ENCODE measurements at places on chromosomes 7 and 10. TPM values are rescaled to one million over a fixed set of nuclear protein-coding genes. Genes with fewer than 3 reads are reported as not detected.
A peak's percentile ranks its signal among the peaks of the same experiment; 100 is the strongest.

DNA sequence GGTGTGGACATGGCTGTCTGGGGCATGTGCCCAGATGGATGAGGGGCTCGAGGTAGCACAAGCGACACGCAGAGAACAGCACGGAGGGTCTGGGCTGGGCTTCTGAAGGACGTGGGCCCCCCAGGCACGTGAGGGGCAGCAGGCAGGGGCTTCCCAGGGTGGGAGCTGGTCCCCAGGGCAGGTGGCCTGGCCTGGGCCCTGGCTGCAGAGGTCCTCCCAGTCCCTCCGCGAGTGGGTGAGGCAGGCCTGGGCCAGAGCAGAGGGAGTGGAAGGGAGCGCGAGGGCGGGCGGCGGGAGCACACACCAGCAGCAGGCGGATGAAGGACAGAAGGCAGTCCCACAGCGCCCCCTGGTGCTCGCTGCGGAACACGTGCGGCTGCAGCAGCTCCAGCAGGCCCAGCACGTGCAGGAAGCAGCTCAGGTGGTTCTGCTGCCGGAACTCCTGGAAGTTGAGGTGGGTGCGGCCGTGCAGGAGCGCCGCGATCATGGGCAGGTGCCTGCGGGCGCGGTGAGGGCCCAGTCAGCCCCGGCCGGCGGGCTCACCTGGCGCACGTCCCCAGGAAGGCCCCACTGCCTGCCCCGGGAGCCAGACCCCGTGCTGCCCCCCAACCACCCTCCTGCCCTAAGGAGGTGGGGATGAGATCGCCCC, 14.7 kb upstream of the MICALL2 start:
- peak; percentile 92 for DNase-seq

DNA sequence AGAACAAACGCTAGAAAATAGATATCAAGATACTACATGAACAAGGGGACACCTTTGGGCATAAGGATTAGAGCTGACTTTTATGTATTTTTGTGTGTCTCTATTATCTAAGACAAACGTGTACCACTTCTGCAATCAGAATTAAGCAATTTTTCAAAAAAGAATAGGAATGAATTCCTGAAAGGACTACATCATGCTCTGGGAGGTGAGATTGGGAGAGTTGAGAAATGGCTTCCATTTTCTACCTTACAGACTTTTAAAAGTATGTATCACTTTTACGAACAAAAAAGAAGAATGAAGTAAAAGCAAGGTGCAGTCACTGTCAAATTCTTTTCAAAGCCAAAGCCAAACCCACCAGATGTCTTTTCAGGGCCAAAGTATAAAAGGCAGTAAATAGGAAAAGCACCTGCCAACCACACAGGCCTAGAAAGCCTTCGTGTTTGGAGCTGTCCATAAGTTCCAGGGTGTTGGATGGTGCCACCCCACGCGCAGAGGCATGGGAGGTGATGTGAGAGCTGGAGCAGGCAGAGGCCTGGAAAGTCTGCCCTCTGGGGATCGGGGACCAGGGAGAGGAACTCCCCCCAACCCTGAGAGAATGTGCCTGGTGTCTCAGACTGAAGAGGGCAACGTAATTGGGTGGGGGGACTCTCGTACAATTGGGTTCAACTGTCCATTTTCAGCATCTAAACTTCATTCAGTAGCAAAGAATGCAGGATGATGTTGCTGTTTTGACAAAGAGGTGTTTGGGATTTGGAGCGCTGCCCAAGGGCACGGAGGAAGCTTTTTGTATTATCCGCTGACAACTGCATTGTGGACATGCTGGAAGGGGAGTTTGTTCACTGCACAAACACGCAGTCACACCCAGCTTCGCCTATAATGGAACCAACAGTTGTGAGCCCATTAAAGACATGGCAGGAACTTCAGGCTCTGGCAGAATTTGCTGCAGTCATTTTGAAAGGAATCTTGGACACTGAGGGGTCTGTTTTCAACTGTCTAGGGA, 17.6 kb upstream of the CTBP2 start:
- no peak for DNase-seq

DNA sequence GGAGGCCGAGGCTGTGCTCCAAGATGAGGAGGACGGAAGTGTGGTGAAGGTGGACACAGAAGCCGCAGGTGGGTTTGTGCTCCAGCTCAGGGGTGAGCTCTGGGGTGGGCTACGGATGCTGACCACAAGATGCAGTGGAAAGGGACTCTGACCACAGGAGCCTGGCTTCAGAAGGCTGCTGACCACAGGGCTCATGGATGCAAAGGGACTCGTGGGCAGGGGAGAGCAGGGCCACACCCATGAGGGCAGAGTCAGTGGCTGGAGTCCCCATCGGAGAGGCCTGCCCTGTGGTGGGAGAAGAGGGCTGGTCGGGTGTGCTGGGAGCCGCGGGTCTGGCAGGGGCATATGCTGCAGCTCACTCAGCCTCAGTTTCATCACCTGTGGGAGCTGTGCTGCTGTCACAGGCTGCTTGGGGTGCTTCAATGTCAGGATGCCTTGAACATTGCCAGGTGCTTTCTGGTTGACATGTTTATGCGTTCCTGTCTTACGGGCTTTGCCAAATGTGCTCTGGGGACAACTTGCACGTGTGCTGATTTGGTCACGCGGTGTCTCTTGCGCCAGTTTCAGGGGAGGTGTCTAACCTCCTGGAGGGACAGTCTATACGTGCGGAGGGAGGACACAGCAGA, 13.7 kb downstream of the SCART1 start:
- peak; percentile 69 for DNase-seq

GRCh38 chr7:63043657-63044543, 954.7 kb upstream of the ZNF722 start:
- DNase-seq: no peak

DNA sequence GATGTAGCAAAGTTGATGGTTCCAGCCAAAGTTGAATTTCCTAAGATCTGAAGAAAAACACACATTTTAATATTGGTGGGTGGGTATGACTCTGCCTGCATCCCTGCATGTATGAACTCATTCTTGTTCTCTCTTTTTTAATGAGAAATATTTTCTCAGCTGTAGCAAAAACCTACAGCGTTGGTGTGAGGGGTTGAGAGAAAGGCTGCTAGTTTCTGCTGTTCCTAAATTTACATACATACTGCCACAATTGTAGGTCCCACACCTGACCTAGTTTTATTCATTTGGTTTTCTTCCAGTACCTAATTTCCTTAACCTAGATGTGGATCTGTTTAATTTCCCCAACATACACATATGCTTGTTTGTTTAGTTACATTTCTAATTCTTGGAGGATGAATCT, 4.6 kb downstream of the AGFG2 start:
- DNase-seq: no peak

DNA sequence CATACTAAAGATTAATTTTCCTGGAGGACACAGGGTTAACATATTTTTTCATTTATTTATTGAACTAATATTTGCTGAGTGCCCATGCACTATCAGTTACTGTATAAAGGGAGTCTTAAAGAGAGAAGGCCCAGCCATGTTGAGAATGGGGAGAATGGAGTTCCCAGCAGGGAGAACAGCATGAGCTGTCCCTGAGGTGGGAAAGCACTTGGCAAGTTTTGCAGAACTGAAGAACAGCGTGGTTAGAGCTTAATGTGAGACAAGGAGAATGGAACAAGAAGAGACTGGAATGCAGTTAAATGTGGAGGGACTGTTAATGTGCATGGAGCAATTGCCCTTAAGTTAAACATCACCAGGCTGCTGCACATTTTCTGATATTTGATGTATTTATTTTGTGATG, 435.4 kb downstream of the SUGCT start:
- DNase-seq: no peak

GRCh38 chr10:4312051-4312835, 513.8 kb upstream of the AKR1E2 start:
- DNase-seq: no peak

DNA sequence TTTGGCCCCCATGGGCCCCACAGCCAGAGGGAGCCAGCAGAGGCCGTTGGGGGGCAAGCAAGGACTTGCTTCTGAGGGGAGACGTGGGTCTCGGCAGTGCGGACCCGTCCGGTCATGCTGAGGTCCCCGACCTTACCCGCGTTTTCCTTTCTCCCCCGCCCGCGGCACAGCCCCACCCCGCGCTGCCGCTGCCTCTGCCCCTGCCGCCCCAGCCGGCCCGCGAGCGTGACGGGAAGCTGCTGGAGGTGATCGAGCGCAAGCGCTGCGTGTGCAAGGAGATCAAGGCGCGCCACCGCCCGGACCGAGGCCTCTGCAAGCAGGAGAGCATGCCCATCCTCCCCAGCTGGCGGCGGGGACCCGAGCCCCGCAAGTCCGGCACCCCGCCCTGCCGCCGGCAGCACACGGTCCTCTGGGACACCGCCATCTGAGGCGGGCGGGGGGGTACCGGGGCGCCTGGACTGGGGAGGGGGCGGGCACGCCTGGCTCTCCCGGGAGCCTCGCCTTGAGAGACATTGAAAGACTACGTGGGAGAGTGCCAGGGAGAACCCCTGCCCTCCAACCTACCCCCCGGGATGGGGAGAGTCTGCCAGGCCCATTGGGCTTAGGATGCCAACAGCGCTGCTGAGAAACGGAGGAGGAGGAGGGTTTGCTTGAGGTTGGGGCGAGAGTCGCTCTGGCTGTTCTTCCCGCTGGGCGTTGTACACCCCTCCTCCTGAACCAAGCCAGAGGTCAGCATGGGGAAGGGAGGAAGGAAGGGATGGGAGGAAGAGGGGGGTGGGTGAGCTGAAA, 9.9 kb downstream of the NYAP1 start:
- no peak for DNase-seq

GRCh38 chr10:3652886-3653285, 132.1 kb downstream of the KLF6 start:
- DNase-seq: no peak

- DNase-seq: no peak
Measured at GRCh38 chr7:137977173-137977572, 24.7 kb downstream of the CREB3L2 start.

DNA sequence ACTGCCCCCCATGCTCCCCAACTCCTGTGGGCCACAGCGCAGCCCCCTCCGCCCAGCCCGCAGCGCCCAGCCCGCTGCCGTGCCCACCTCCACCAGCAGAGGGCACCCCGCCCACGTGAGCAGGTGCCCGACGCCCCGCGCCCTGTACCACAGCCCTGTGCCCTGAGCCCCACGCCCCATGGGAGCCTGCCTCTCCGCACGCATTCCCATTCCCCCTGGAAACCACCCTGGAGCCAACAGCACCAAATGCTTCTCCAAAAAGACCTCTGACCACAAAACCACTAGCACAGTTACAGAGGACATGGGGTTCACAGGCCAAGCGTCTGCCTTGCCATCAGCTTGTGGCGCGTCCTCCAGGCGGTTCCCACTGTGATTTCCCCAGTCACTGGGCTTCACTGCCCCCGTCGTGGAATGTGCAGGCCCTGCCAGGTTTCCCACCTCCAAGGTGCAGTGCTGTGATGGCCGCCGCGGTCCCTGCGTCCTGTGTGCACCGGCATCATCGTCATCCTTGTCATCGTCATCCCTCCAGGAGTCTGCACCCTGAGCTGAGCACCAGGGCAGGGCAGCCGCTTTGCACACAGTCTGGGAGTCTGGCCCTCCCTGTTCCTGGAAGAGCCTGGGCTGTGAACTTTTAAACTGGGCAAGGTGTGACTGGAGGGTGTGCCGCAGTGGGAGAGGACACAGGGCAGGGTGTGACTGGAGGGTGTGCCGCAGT, 61.7 kb downstream of the PWWP2B start:
- DNase-seq: peak; percentile 64

The CTAGE4 gene
- 4.3 TPM for total RNA-seq

The NPC1L1 gene
- total RNA-seq: 0.39 TPM

The SPDYE8 gene
- not detected for total RNA-seq

The GIMAP4 gene
- 75.3 TPM for total RNA-seq

The SNCG gene
- 123 TPM for total RNA-seq
